ENCODE measurements at places on chromosomes 3 and 15.

GRCh38 chr3:20060974-20061685 is 20.9 kb downstream of the KAT2B start:
- no peak for DNase-seq

DNA sequence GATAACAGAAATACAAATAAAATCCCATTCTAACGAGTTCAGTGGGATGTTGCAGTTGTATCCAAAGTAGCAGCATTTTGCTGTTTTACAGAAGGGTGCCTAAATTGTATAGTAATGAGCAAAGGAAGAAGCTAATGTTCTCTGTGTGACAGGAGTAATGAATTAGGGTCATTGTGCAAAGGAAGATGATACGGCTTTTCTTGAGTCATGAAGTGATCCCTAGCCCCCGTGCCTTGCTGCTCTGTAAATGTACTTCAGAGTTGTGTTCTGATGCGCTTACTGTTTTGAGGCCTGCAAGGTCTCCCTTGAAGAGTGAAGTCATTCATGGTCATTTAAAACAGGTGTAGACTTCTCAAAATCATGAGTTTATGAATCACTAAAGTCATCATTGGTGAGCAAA is 37.9 kb downstream of the ATP1B3 start:
- DNase-seq = no peak

GRCh38 chr3:189267981-189268613 is 96.3 kb downstream of the TPRG1 start:
- no peak for DNase-seq

GRCh38 chr15:89307791-89308190 is 26.8 kb downstream of the POLG start:
- no peak for DNase-seq

GRCh38 chr15:68623301-68623892 is 44.6 kb downstream of the CORO2B start:
- DNase-seq = no peak

DNA sequence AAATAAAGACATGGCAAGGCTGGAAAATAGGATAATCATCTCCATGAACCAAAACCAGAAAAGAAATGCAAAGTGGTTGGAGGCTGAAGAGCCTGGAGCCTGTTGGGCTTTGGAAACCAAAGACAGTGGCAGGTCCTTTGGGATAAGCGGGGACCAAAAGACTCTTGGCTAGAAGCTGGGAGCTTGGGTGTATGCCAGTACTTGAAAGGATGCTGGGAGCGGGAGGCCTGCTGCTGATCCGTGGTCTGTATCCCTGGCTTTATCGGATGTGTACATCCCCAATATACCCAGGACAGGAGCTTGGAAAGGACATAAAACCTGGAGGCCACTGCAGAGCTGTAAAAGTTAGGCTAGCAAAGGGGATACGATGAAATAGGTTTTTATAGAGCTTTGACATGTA is 1.3 kb upstream of the CHRNB4 start:
- DNase-seq = no peak

- no peak for DNase-seq
These were observed 1.9 kb downstream of the IVD start for GRCh38 chr15:40407330-40407990.

DNA sequence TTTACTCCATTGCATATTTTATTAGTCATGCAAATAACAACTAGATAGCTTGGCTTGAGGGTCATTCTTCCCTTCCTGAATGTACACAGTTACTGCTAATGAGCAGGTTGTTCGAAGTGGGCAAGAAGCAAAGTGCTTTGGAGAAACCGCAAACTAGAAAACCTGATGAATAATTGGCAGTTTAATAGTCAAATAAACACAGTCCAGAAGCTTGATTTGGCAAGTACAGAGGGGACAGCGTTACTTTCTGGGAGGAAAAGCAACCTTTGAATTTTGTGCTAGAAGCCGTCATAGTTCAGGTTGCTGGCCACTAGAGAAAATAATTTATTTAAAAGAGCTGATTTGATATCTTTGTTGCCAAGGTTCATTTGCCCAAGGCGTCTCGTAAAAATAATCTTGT is 94.9 kb downstream of the MFSD1 start:
- no peak for DNase-seq

GRCh38 chr3:136621628-136622027 is 130.6 kb downstream of the STAG1 start:
- DNase-seq = no peak

GRCh38 chr3:77319711-77320110 is 279.8 kb downstream of the ROBO2 start:
- DNase-seq = no peak

- no peak for DNase-seq
These were observed 142.0 kb upstream of the PDZRN3 start for GRCh38 chr3:73766599-73767381.

- no peak for DNase-seq
These were observed 498.2 kb downstream of the PYDC2 start for GRCh38 chr3:191958980-191959671.

GRCh38 chr15:79204886-79205675 is 77.4 kb upstream of the ANKRD34C start:
- DNase-seq = no peak

GRCh38 chr3:41662288-41662687 is 299.6 kb downstream of the ULK4 start:
- DNase-seq = no peak

- DNase-seq = no peak
These were observed 49.6 kb downstream of the CHD2 start for GRCh38 chr15:92949604-92950249.

DNA sequence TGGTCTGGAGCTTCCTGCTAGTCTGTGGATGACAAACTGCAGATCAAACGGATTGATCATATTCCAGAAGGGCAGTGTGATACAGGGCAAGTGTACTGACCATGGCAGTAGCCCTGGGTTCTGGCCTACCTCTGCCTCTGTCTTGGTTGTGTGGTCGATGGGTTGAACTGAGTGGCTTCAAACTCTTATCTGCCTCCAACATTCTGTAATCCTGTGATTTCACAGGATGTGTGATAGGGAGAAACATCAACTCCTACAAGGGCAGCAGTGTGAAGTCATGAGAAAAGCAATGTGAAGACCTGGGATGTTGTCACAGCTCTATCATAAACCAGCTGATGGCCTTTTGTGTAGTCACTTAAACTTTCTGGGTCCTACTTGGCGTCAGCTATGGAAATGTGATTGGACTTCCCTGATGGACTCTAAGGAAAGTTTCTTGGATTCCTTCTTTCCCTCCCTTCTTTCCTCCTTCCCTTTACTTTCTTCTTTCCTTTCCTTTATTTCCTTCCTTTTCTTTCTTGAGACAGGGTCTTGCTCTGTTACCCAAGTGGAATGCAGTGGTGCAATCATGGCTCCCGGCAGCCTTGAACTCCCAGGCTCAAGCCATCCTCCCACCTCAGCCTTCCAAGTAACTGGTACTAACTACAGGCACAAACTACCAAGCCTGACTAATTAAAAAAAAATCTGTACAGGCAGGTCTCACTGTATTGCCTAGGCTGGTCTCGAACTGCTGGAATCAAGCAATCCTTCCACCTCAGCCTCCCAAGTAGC is 114.8 kb downstream of the BBX start:
- no peak for DNase-seq

- DNase-seq = no peak
These were observed 246.6 kb upstream of the KCNMB2 start for GRCh38 chr3:178289544-178290160.

- DNase-seq = no peak
These were observed 2.2 kb downstream of the HOMER2 start for GRCh38 chr15:82950295-82950694.

DNA sequence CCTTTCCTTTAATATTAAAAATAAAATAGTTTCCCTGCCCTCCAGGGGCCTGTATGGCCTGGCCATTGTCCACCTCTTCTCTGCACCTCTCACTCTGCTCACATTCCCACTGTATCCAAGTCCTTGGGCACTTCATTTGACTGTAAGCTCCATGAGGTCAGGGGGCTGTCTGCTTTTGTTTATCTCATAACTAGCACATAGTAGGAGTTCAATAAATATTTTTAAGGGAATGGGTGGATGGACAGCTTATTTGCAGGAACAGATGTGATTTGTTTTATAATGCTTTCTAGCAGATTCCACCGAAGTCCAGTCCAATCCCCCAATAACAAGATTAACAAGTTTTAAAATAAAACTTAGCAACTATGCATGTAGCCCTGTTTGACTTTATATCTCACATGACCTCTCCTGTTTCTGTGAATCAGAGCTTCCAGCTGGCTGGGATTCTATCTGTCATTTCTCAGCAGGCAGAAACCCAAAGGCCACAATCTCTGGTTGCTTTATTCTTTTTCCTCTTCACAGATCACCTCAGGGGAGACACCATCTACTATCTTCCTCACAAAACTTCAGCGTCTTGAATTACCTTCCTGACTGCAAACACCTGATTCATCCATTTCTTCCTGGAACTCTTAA is 123.0 kb upstream of the NR2F2 start:
- no peak for DNase-seq

- no peak for DNase-seq
These were observed 14.7 kb downstream of the CMTM6 start for GRCh38 chr3:32487781-32488473.

- no peak for DNase-seq
These were observed 15.5 kb downstream of the MRPS25 start for GRCh38 chr3:15049584-15049983.

- no peak for DNase-seq
These were observed 25.2 kb downstream of the CD200 start for GRCh38 chr3:112357930-112358780.

GRCh38 chr3:169564883-169565282 is 98.6 kb downstream of the MECOM start:
- DNase-seq = no peak

DNA sequence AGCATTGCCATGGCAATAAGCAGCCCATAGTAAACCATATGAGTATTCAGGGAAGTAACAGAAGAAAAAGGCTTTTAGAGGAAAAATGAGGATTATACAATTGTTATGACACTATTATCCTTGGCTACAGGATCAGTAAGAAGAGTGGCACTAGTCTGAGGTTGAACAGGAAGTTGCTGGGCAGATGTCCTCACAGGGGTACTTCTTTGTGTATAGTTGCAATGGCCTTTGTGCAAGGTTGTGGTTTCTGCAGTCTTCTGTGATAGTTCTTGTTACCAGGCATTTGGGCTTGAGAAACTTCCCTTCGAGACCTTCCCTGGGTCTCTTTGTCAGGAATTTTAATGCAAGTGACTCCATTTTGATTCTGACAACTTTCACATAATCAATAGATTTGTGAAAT is 100.6 kb upstream of the ATP11B start:
- DNase-seq = no peak
